Nucleus accumbens (tissue), 56 donors: ENCODE measurements at places on chromosomes 3 and 15.
A peak's percentile ranks its signal among the peaks of the same experiment; 100 is the strongest.

DNA sequence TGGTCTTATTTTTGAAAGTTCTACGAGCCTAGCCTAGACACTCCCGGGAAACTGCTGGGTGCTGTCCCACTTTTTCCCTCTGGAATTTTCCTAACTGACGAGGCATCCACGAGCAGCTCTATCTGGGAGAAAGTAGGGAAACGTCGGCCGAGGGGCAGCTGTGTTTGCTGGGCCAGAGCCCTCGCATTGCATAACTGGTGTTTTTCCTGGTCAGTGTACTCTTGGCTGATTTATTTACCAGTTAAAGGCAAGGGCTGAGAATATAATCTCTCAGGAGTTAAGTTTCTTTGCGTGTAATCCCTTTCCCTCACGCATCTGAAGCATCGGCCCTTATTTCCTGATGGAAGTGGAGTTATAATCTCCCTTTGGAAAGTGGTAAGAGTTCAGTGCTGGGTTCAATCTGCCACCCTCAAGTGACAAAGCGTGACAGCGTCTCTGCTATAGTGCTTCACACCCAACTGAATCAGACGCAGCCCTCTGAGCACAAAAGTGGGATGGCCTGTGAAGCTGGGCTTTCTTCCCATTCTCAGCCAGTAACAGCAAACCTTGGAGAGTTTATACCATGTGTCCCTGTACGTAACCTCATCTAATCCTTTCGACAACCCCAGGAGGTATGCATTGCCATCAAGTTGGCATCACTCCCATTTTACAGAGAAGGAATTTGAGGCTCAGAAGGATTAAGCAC, 311.5 kb downstream of the RORA start:
- DNase-seq = no peak

GRCh38 chr15:67914537-67915460, 75.0 kb upstream of the RNU6-1 start:
- DNase-seq = no peak

GRCh38 chr15:80060356-80061006, 1.0 kb downstream of the ZFAND6 start:
- no peak for DNase-seq

GRCh38 chr3:94349310-94349878, 286.5 kb downstream of the NSUN3 start:
- no peak for DNase-seq

GRCh38 chr3:115968871-115969270, 345.6 kb downstream of the GAP43 start:
- no peak for DNase-seq

DNA sequence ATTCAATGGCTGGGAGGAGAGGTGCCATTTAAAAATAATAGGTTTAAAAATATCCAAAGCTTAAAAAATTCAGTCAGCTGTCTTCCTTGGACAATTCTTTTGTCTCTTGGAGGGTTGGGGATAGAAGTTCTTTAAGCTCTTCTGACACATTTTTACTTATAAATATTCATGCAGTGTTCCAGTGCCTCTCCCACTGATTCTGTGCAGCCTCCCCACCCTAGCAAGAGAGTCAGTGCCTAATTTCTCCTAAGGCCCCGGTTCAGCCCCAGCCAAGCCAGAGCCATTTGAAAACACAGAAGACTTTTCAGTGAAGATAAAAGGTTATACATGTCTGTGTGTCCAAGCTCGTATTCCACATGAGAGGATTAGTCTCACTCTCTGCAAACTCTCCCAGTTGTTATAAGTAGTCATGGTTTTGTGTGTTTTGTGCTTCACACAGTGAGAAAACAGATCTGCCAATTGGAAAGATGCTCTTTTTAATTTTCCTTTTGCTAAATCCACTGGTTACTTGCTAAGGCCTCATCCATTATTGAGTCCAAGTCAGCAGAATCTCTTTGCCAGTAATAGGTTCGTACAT, 141.3 kb downstream of the CD47 start:
- no peak for DNase-seq

DNA sequence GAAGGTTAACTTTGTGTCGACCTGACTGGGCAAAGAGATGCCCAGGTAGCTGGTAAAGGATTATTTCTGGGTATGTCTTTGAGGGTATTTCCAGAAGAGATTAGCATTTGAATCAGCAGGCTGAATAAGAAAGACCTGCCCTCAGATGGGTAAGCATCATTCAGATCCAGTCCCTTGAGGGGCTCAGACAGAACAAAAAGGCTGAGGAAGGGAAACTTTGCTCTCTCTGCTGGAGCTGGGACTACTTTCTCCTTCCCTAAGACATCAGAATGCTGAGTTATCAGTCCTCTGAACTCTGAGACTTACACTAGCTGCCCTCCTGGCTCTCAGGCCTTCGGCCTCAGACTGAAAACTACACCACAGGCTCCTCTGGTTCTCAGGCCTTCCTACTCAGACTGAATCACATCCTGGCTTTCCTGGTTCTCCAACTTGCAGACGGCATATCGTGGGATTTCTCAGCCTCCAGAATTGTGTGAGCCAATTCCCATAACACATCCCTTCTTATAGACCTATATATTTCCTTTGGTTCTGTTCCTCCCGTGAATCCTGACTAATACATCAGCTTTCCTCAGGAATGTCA, 982.9 kb downstream of the TUSC7 start:
- DNase-seq = no peak

DNA sequence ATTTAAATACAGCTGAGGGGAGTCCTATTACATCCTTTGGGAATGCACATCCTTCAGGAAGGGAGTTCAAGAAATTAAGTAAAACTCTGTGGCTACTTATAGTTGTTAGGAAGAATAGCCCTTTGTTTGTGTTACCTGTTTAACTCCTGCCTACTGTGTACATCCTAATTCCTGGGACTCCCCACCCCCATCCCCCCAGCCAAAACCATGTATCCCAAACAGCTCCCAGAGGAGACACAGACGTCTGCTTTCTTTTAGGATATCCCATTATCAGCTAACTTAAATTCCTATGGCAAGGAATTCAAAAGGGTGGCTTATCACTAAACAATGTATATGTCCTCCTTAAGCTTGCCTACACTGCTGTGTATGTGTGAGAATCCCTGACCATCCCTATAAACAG, 581.7 kb downstream of the DIPK2A start:
- DNase-seq = no peak

GRCh38 chr3:132513057-132513456, 84.0 kb upstream of the ACKR4 start:
- DNase-seq = no peak

GRCh38 chr3:197501879-197502620, 53.7 kb downstream of the BDH1 start:
- peak; percentile 19 for DNase-seq

DNA sequence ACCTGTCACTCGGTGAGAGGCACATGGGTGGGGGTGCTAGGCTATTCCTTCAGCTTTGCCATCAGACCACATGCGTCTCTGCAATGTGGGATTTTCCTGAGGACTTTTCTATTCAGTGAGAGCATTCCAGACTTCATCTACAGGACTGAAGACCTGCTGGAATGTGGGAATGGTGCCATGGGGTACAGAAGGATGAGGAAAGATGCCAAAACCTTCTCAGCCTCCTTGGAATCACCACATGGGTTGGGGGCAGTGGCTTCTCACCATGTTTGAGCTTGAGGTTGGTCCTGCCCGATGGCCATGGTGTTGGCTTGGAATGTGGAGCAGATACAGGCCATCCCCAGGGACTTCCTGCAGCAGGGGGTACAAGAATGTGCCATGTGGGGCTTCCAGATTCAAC, 80.9 kb upstream of the KLF13 start:
- no peak for DNase-seq

- no peak for DNase-seq
Observed at GRCh38 chr15:43465100-43465499, 27.9 kb downstream of the TP53BP1 start.

- peak; percentile 52 for DNase-seq
Observed at GRCh38 chr15:90665288-90666134, 51.6 kb upstream of the BLM start.

DNA sequence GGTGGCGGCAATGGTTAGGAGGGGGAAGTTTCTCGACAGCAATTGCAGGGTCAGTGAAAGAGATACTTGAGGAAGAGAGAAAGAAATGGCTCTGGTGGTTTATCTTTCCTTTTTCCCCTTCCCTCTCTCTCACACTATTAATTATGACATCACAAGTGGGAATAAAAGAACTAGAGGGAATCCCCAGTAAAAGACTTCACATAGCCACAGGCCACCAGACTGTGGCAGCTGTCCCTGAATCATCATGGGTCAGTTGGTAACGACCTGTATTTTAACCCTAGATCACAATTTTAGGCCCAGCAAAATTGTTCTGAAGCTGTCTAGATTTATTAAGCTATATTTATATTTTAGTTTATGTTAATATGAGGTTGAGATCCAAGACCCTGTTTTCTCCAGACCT, 40.3 kb downstream of the MBNL1 start:
- no peak for DNase-seq

- no peak for DNase-seq
Observed at GRCh38 chr3:189300345-189300744, 128.6 kb downstream of the TPRG1 start.

GRCh38 chr15:62027263-62027565, 33.0 kb downstream of the VPS13C start:
- DNase-seq = no peak

DNA sequence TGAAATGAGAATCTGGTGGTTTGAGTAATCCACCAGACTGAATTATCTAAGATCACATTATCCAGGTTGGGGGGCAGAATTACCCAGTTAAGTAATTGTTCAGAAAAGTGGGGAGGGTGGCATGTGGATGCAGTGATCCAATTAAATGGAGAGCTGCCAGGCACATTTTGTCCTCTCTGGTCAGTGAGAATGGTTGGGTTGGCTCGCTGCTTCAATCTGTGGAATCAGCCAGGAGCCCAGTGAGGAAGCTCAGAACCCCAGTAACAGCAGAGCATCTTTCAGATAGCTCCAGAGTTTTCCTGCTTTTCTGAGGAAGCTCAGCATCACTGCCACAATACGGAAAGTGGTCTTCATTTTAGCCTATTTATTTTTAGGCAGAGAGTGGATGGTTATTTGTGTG, 6.4 kb upstream of the EXOG start:
- DNase-seq = no peak

DNA sequence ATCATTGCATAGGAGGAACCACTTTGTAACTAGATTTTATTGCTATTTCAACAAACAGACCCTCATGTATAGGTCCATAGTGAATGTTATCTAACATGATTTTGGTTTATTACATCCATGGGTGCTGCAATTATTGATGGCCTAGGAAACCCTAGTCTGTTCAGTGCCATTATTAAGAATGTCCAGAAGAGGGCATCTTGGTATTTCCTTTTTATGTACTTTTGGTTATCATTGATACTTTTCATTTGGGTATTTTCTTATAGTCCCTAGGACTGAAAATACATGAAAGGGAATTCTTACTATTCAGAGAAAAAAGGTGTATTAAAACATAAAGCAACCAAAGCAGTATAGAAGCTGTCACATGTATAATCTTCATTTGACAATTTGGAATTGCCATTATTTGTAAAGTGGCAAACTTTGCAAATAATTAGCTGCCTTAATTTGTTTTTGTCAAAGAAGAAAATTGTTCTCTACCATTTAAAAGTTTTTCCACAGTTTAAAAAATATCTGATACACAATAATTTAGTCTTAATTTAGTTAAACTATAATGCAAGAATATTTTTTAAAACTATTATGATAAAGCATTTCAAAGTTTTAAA, 48.7 kb downstream of the CNOT10 start:
- DNase-seq = no peak

GRCh38 chr3:34362910-34363309, 564.5 kb downstream of the PDCD6IP start:
- DNase-seq = no peak

- no peak for DNase-seq
Observed at GRCh38 chr3:155555479-155556060, 189.3 kb downstream of the PLCH1 start.

DNA sequence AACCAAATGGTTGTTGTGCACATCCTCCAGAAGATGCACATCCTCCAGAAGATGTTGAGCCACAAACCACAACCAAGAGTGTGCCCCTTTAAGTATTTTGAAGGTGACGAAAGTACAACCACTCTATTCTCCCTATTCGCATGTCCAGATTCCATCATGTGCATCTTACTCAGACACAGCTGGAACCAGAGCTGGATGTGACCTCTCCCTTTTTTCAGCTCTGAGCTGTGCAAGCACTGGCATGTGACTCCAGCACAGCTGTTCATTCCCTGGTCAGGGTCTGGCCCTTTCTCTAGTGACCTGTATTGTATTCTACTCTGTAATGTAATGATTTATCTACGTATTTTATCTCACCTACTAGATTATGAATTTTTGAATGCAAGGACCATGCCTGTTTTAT, 29.3 kb upstream of the DLG1 start:
- no peak for DNase-seq

GRCh38 chr3:173502983-173503568, 105.5 kb downstream of the NLGN1 start:
- DNase-seq = no peak

DNA sequence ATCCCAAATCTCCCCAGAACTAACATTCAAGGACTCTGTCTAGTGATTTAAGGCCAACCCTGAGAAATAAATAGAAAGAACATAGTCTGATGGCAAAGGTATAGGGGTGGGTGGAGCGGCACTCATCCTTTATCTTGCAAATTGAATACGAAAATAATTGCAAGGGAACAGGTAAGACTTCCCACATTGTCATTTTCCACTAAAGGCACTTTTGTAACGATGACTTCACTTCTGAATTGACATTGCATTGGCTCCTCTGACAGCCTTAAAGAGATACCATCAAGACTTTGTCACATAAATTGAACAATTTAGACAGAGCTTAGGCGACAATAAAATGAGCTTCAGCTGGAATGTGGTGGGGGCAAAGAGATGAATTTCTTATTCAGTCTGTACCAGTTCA, 75.3 kb upstream of the PLCL2 start:
- DNase-seq = no peak

DNA sequence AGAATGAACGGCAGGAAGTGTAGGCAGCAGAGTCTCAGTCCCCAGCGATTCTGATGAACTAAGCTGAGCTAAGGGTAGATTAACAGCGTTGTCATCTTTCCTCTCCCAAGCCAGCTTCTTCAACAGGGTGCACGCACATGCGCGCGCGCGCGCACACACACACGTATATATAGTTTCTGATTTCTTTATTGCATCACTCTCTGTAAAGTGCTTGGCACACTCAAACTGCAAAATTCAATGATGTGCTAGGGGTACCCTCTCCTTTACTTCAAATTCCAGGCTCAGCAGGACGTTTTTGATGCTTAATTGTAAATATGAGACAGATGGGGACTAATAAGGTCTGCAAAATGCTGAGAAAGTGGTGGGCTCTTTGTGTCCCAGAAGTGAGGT, 26.1 kb upstream of the VPS8 start:
- DNase-seq = no peak
